ENCODE measurements at places on chromosomes 12 and 14.

DNA sequence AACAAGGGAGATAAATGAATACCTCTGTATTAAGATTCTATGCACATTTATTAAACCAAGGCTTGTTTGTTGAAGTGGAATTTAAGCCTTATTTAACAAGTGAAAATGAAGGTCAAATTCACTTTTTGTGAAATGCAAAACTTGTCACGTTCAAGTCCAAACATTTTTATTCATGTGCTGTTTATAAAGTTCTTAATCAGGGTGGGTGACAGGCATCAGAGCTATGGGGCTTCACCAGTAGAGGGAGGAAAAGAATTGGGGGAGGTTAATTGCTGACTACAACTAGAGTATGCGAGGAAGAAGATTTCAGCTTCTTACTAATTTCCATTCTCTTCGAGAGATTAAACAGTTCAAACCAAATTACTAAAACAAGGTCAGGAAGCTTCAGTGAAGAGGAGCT is 9.7 kb downstream of the MOK start:
- DNase-seq: no peak

DNA sequence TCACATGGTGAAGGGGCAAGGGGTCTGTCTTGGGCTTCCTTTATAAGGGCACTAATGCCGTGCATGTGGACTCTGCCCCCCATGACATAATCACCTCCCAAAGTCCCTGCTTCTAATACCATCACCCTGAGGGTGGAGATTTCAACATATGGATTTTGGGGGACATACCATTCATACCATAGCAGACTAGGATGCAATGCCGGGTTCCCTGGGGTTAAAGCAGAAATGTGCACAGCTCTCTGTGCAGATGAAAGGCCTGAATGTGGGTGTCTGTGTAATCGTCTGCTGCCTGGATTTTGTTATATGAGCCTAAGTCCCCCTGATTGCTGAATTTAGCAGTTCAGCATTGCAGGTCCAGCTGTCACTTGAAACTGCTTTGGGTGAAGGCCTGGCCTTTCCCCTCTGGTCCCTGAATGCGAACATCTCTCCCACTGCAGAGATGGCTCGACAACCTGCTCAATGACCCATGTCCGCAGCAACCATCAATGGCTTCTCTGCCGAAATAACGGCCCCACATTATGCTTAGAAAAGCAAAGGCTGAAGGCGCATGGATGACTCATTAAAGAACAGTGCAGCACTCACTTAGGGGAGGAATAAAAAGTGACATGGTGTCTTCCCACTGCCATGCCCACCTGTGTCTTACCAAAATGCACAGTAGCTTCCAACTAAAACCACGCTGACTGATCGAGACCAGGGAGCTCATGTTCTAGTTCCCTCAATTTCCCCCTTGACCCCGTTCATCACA is 286.3 kb downstream of the DPF3 start:
- DNase-seq: no peak

- no peak for DNase-seq
Observed at GRCh38 chr14:39219075-39219499, 14.6 kb upstream of the MIA2 start.

GRCh38 chr14:94227029-94227428 is 52.9 kb downstream of the PPP4R4 start:
- no peak for DNase-seq

- no peak for DNase-seq
Observed at GRCh38 chr12:5272018-5272785, 159.7 kb upstream of the NTF3 start.

DNA sequence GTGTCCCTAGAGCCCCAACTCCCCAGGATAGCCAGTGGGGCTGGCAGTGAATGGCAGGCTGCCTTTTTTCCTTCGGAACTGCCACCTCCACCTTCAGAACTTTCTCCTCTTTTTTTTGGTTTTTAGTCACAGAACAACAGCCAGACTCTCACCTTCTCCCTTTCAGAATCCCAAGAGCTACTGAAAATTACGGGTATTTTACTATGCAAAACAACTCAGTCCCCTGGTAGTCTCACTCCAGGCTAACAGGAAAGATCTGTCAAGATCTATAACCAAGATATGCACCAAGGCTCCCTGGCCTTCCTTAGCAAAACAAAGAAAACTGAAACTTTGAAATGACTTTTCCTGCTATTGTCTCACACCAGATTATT is 12.5 kb downstream of the PLEKHG6 start:
- no peak for DNase-seq

DNA sequence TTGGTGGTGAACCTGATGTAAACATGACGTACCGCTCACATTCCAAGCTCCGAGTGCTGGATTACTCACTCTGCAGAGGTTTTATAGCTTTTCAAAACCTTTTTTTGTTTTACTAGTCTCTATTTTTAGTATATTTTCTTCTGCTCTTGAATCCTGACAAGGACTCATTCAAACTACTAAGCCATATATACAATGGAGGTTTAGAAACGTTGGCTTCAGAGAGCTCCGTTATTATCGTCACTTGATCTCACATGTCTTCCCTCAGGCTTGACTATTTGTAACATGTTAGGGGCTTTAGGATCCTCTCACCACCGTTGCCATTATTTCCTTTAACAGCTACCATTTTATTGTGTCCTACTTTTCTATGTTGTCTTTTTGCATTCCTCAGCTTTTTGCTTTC is 1321.5 kb upstream of the FLRT2 start:
- no peak for DNase-seq

GRCh38 chr14:86086962-86087361 is 557.0 kb downstream of the FLRT2 start:
- no peak for DNase-seq

DNA sequence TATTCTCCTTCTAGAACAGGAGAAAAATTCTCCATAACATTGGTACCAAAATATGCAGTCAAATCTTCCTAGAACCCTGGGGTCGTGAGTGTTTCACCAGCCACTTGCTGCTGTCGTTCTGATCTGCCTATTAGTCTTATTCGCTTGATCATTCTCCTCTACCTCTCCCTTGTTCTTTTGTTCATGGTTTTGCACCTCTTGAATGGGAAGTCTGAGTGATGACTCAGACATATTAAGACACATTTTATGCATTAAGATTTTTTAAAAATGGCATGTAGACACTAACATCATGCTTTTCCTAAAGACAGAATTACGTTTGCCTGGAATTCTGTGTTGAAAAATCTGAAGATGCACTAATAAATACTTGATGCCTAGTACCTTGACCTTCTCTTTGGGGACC is 159.2 kb upstream of the LRIG3 start:
- no peak for DNase-seq

- DNase-seq: no peak
Observed at GRCh38 chr12:52049286-52049685, 2.0 kb upstream of the NR4A1 start.

DNA sequence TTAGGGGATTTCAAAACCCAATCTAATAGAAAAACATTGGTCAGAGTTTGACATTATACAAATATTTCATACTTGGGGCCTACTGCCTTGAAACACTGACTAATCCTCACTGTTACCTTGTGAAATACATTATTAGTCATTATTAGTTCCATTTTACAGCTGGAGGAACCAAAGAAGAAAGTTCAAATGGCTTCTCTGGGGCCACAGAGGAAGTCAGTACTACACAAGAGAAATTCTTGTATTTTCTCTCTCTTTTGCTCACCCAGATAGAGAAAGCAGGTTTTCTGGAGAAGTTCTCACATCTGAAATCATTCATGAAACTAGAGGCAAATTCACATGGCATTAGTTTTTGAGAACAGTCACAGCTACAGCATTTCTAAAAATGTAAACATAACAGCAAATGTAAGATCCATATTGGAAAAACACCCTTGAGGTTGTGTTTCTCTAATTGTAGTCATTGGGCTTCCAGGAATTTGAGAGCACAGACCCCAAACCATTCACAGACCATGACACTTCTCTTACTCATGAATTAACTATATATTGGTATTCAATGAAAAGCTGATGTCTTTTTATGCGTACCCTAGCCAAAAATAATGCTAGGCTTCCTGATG is 83.0 kb downstream of the LLPH start:
- DNase-seq: no peak

- no peak for DNase-seq
Observed at GRCh38 chr12:51413149-51413548, 11.5 kb upstream of the SLC4A8 start.

DNA sequence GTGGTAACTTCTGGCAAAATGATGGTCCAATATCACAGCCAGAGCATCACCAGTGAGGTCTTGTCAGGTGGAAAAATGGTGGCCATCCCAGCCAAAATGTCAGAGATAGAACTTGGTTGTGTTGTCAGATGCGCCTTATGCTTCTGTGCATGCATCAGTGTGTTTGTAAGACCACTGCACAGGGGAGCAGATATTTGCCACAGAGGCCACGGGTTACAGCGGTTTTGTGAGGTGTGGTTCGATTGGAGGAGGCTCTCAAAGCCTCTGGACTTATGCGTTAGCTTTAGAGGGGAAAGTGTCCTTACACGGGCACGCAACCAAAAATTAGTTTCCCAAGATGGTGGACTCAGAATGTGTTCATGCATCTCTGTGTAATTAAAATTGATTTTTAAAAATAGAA is 243.8 kb downstream of the ADGRD1 start:
- DNase-seq: no peak

All from NCI-H2081 treated with DMSO at 0.1 percent for 48 hours (cell line).